ENCODE measurements at places on chromosomes 12 and 14.

DNA sequence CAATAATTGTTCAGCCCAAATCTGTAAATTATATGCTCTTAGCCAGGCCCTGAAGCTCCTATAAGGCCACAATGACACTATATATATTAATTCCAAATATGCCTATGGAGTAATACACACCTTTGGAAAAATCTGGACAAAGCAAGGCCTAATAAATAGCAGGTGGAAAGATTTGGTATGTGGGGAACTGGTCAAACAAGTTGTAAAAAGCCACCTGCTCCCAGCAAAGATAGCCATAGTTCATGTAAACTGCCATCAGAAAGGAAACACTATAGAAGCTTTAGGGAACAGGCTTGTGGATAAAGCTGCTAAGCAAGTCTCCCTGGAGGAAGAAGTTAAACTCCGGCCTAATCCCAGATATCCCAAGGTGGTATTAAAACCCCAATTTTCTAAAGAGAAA is 29.7 kb downstream of the PRMT8 start:
- DNase-seq, result no peak

GRCh38 chr12:114684098-114684869 is at the start of gene TBX3:
Gene TBX3 (minus strand): TSS chr12:114684175. CDS start chr12:114683200, 975 bp downstream.
- peak; percentile 97 for DNase-seq

- DNase-seq, result no peak
Observed at GRCh38 chr12:18358077-18358476, 96.8 kb downstream of the PIK3C2G start.

DNA sequence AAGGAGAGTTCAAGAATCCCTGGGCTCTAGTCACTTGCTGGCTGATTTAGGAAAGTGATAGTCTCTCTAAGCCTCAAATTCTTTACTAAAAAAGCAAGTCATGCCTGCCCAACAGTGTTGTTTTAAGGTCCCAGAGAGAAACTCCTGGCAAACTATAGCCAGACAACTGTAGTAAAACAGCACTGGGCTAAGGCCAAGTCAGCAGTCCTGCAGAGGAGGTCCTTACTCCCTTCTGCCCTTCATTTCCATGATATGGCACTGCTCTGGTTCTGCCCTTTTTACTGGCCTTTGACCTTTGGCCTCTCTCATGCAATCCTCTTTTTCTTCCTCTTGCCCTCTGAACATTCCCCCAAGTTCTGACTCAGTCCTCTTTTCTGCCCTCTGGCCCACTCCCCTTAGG is 74.9 kb downstream of the VWF start:
- no peak for DNase-seq

GRCh38 chr12:25434515-25434914 is 118.6 kb downstream of the LMNTD1 start:
- DNase-seq, result no peak

GRCh38 chr14:22412926-22413411 is 176.1 kb downstream of the DAD1 start:
- no peak for DNase-seq

- DNase-seq, result no peak
Observed at GRCh38 chr12:22046968-22047390, 961 bp downstream of the CMAS start.

DNA sequence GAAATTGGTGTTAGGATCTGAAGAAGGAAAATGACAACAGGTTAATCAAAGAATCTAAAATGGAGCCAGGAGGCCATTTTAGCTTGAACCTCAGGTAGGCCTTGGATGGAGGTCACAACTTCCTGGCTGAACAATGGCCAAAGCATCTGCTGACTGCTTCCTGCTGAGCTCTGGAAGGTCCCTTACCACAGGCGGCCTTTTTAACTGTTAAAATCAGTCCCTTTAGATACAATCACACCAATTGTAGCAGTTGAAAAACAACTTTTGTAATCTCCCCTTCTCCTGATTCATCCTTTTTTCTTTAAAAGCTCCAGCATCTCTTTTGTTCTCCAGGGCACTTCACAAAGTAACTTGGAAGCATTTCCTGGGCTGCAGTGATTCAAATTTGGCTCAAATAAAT is 388.8 kb downstream of the PDZRN4 start:
- no peak for DNase-seq

DNA sequence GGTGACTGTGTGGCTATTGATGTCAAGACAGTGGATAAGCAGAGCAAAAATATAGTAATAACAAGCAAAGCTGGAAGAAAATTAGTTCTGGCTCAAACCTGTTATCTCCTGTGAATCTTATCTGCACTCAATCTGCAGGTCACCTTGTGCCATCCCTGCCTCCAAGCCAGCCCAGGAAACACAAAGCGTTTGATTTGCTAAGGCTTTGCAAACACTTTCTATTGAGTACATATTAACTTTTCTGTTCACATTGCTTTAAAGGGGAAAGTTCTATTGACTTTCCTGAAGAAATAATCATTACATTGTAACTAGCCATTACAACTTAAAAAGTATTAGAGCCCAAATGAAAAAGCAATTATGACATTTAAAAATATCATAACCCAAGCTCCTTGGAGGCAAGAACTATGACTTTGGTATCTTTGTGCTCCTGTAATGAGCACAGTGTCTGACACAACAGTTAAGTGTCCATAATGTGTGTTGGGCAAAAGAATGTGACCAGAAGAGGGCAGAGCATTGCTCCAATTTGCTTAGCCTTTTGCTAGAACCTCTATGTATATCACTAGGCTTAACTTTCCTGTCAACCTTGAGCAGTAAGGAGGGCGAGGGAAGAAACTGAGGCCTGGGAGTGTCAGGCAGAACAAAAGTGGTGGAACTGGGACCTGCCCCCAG is 24.7 kb downstream of the SERPINA3 start:
- DNase-seq, result no peak

- no peak for DNase-seq
Observed at GRCh38 chr12:19298836-19299605, 140.3 kb upstream of the AEBP2 start.

- DNase-seq, result no peak
Observed at GRCh38 chr12:133129368-133130037, 571 bp downstream of the ZNF891 start.

- no peak for DNase-seq
Observed at GRCh38 chr12:57603324-57603723, 1.3 kb upstream of the DTX3 start.

DNA sequence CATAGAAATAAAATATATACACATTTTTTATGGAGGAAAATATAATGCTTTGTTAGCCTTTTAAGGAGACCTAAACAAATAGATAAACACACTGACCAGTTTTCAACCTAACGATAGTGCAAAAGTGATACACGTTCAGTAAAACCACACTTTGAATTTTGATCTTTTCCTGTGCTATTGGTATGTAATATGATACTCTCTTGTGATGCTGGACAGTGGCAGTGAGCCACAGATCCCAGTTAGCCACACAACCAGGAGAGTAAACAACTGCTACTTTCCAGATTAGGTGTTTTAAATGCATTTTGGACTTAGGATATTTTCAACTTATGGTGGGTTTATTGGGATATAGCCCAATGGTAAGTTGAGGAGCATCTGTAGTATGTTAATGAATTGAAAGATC is 243.1 kb downstream of the ERC1 start:
- DNase-seq, result no peak

- no peak for DNase-seq
Observed at GRCh38 chr12:9079883-9080675, 35.6 kb downstream of the A2M start.

- DNase-seq, result no peak
Observed at GRCh38 chr12:49622501-49623141, 740 bp upstream of the PRPF40B start.

- DNase-seq, result no peak
Observed at GRCh38 chr14:50083467-50084337, 32.7 kb downstream of the VCPKMT start.

GRCh38 chr14:59282378-59282765 is 93.9 kb downstream of the DAAM1 start:
- DNase-seq, result no peak

DNA sequence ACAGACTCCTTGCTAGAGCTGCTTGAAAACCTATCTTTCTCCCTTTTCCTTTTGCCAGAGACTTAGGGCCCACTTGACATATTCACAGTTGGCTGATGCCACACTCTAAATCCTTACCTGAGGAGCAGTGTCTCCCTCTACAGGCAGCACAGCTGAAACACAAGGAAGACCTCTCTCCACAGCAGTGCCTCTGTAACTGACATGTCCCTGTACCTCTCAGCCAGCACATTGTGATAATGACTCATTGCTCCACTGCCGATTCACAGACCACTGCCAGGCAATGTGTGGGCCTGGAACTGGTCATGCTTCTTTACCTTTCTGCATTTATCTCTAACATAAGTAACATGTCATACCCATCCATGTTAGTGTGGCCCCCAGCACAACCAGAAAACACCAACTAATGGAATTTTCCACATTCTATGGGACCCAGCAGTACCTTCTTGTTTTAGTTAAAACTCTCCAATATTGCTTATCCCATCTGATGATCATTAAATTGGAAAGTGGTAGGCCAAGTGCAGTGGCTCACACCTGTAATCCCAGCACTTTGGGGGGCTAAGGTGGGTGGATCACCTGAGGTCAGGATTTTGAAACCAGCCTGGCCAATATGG is 56.5 kb downstream of the GTF2A1 start:
- DNase-seq, result no peak

- no peak for DNase-seq
Observed at GRCh38 chr12:64876388-64877071, 52.1 kb downstream of the TBC1D30 start.

- DNase-seq, result no peak
Observed at GRCh38 chr12:11092128-11092527, at the start of gene TAS2R43. Gene TAS2R43 (minus strand): TSS chr12:11092313. CDS start chr12:11092229, 84 bp downstream.

GRCh38 chr12:46387670-46388069 is 15.1 kb upstream of the SLC38A2 start:
- no peak for DNase-seq

DNA sequence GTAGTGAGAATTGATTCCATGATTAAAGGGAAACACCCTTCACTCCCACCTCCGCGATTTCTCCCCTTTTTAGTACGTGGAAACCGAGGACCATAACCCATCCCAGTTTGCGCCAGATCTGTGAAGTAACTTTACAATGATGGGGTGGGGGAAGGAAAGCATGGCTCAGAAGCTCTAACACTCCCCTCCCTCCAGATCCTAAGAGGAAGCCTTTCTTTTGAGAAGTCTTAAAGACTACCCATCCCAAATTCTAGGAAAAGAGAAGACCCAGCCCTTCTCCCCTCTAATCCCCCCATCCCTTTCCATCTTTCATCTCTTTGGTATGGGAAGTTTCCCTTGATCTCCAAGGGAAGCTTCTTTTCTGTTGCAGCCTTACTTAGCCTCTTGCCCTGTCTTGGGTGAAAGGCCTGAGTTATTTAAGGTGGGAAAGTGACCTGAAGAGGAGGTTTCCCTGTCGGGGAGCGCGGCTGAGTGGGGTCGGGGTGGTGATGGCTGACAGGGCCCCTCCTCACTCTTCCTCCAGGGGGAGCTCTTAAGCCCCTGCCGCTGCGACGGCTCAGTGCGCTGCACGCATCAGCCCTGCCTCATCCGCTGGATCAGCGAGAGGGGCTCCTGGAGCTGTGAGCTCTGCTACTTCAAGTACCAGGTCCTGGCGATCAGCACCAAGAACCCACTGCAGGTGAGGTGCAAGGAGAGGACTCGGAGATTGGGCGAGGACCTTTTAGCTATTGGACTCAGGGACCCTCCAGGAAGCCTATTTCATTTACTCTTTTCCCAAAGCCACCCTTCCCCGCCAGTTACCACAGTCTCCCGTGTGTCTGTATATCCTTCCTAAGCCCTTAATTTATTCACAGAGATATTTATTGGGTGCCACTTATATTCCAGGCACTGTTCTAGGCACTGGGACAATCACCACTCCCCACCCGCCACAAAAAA is 1.8 kb downstream of the MARCHF9 start:
- no peak for DNase-seq

DNA sequence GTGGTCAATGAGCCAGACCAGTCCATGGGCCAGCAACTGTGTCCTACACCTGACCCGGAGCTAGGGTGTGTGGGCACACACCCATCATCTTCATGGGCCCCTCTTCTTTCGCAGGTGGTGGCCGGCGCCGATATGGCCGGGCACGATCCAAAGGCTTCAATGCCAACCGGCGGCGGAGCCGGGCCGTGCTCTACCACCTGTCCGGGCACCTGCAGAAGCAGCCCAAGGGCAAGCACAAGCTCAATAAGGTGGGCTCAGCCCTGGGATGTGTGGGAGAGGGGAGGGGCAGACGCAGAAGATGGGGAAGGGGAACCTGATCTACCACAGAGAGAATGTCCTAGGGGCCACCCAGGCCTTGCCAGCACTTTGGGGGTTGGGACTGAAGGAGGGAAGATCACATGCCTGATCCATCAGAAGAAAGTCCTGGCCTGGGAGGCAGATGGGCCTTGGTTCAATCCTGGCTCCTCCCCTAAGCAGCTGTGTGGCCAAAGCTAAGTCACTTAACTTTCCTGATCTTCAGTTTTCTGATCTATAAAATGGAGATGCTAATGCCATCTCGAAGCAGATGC is 3.8 kb downstream of the KCNH3 start:
- no peak for DNase-seq

- no peak for DNase-seq
Observed at GRCh38 chr12:92784356-92784755, 81.6 kb downstream of the PLEKHG7 start.

GRCh38 chr12:82299319-82300025 is 58.7 kb downstream of the CCDC59 start:
- DNase-seq, result no peak

GRCh38 chr14:59061292-59061691 is 127.2 kb upstream of the DAAM1 start:
- no peak for DNase-seq

GRCh38 chr14:102211240-102211639 is 71.5 kb downstream of the WDR20 start:
- DNase-seq, result no peak

DNA sequence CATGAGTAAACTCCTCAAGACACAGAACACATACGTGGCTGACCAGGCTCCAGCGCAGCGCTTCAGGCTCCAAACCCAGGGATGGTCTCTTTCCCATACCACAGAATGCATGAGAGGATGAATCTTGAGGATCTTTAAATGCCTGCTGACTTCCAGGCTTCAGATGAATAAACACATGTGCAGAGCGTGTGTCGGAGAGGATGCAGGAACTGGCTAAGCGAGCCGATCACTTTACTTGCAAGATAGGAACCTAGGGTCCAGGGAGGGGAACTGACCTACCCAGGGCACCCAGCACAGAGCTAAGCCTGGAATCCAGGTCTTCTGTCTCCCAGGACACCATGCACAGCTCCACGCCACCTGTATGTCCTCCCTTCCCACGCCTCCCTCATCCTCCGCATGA is 209.8 kb downstream of the BCL11B start:
- no peak for DNase-seq

DNA sequence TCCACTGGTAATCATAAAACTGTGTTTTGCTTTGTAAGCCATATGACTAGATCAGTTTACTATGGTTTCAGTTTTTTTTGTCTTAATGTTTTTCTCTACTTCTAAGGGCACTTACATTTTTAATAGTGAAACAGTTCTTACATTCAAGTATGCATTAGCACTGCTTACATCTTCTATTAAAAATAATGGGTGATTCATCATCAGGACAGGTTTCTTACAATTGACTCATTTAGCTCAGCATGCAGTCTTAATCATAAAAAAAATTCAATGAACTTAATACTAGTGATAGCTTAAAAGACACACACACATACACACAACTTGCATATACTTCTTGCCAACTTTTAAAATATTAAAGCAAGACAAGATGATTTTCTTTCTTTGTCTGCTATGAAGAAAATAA is 845.7 kb upstream of the USP15 start:
- no peak for DNase-seq

GRCh38 chr12:33472299-33472698 is 32.7 kb upstream of the SYT10 start:
- no peak for DNase-seq
